Fibroblast of pulmonary artery (primary cell): ENCODE measurements at places on chromosomes 12 and 14.

GRCh38 chr12:49796155-49796554 lies 32.1 kb downstream of the NCKAP5L start:
- no peak for DNase-seq

GRCh38 chr12:95351748-95352147 lies 122.2 kb upstream of the METAP2 start:
- DNase-seq = no peak

DNA sequence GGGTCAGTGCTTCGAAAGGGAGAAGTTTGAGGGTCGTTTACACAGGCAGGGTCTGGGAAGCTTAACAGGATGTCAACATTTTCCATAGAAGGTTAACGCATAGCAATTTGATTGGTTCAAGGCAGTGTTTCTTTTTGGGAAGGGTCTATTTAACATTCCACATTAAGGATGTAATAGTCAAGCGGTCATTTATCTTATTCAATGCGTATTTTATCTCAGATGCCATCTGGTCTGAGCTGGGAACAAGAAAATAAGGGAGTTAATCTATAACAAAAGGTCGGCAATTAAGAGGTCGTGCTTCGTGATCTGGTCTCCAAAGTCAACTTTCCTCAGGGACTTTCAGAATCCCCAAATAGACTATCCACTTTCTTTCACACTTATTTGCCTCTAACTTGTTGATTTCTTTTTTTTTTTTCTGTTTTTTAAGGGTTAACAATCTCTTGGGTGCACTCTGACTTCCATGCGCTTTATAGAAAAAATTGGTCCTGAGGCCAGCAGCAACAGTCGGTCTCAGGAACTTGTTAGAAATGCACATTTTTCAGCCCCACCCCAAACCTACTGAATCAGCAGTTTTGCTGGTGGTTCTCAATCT lies 550 bp upstream of the RESF1 start:
- DNase-seq = no peak

GRCh38 chr14:35470755-35471154 lies 63.2 kb upstream of the INSM2 start:
- peak; percentile 53 for DNase-seq

- peak; percentile 98 for DNase-seq
Observed at GRCh38 chr12:12979731-12980259, 20.3 kb downstream of the HEBP1 start.

DNA sequence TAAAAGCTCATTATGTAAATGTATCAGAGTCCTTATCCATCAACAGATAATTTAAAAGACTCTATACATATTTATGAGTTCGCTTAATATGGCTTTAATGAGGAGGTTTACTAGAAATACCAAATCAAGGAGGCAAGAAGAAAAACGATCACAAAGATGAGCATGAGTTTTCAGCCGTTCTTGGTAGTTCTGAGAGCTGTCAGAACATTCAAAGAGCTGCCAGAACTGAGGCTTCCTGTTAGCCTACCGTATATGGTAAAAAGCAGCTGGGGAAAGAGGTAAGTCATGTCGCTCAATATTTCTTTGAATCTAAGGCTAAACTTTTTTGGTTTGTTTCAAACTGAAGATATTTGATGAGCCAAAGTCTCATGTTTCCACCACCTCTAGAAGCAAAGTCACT lies 115.3 kb upstream of the PLXNC1 start:
- no peak for DNase-seq

GRCh38 chr12:34607520-34608195 lies 585.4 kb downstream of the ALG10 start:
- no peak for DNase-seq
